ENCODE measurements at places on chromosomes 5 and 9.

DNA sequence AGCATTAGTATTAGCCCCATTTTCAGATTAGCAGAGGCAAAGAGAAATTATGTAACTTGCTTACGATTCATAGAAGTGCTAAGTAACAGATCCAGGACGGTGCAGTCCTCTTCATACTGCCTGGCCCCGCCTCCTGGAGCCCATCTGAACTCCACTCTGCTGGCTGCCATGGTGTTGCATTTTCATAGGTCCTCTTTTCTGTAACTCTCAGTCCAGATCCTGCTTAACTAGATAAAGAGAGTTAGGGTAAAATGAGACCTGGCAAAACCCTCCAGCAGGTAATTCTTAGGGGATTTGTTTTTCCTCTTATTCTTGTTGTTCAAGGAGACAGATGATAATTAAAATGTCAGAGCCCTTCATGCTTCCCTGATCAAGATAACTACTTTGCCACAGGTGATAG lies 135.1 kb upstream of the EFNA5 start:
- DNase-seq, result no peak

DNA sequence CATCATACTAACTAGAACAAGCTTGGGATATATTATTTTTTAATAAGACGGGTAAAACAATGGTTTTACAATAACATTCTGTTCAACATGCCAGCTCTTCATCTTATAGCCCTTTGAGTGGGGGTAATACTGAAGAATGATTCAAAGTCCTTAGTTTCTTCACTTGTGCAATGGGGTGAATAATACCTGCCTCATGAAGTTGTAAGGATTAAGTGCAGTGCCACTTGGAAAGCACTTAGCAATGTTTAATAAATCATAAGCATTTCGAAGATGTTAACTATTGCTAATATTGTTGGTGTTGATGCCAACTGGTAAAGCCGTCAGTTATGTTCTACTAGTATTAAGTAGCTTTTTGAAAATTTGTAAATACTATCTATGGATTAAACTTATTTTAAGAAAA lies 38.0 kb downstream of the TNPO1 start:
- DNase-seq, result no peak

GRCh38 chr5:33539212-33539611 lies 98.4 kb downstream of the TARS1 start:
- DNase-seq, result no peak

DNA sequence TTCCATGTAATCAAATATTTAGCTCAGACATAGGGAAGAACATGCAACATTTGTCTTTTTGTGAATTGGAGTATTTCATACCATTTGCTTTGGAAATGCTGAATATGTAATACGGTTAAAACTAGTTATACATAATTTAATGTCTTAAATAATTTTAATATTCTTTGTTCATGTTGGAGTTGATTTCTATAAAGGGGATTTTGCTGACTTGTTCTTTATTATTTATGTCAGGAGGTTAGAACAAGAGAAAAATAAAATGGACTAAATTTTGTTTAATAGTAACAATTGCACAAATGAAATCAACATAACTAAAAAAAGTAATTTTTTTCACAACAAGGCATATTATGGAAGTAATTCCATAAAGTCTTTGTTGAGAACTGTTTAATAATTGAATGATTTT lies 170.0 kb upstream of the CDH18 start:
- no peak for DNase-seq

- peak; percentile 57 for DNase-seq
Observed at GRCh38 chr5:17203329-17204132, 13.9 kb upstream of the BASP1 start.

Data from globus pallidus (tissue), 1 donor.